Memory B cell (primary cell): ENCODE measurements at places on chromosomes 12 and 14.

- DNase-seq, result no peak
These were observed 197.2 kb upstream of the TMPO start for GRCh38 chr12:98317939-98318899.

GRCh38 chr14:58947156-58947555 lies 241.3 kb upstream of the DAAM1 start:
- no peak for DNase-seq

- DNase-seq, result no peak
These were observed 130.2 kb upstream of the PKP2 start for GRCh38 chr12:33026791-33027190.

GRCh38 chr14:32480337-32480736 lies 151.2 kb downstream of the AKAP6 start:
- no peak for DNase-seq

DNA sequence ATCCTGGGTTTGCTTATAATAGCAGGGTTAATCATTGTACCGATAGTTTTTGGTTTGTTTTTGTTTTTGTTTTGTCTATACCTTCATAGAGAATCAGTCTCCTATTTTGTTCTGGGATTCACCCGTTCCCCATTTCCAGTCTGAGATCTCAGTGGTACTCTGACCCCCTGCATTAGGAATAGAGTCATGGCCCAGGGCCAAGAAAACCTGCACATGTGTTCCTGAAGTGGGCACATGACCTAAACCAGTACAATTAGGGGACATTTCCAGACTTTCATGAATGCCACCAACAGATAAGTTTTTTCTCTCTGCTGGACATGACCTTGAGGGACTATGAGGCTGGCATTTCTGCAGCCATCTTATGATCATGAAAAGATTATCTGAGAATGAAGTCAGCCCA lies 52.5 kb downstream of the MRPL42 start:
- no peak for DNase-seq

DNA sequence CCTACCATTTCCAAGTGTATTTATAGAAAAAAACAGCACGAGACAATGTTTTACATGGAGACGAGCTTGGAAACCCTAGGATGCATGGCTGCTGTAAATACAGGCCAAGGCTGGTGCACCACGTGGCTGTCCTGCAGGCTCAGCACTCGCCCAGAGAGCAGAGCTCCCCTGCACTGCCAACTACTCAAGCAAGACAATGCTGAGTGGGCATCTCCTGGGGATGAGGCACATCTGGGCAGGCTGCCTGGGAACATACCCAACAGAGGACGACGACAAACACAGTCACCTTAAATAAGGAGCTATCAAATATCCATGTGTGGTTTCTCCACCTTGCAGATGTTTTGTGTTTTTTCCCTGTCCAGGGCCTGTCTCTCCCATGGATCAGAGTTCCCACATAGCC lies 128.3 kb upstream of the PRMT8 start:
- DNase-seq, result no peak

DNA sequence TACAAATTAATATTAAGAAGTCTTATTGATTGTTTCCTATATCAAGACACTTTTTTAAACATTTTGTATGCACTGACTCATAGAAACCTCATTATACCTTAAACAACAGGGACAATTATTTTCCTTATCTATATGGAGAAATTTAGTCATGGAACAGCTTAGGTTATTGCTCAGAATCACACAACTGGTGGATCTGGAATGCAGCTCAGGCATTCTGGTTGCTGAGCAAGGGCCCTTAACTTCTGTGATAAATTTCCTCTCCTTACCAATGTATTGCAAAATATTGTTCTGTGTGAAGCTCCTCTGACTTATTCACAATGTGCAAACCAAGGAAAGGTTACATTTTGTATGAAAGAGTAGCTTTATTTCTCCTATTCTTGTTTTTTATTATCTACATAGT lies 817.8 kb downstream of the LRFN5 start:
- no peak for DNase-seq

DNA sequence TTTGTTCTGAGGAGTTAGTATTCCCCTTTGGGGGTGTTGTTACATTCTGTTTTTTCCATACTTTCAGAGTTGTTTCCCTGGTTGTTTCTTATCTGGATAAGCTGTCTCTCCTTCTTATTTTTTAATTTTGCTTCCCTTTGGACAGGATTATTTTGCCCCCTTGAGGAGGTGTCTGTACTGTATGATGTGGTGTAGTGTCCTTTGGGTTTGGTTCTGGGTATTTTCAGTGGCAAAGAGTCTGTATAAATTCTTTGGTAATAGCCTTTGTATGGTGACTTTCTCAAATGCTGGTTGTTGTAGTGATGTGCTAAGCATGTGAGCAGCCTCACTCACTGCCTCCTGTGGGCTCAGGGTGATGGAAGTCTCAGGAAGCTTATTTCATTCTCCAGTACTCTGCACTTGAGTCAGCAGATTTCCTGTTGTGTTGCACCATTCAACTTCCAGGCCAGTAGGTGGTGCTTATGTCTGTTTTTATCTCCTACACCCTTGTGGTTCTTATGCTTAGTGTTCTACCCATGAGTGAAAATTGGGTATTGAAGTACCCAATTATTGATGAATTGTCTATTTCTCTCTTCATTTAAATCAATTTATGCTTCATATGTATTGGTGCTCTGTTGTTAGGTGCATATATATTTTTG lies 103.3 kb upstream of the PMCH start:
- DNase-seq, result no peak

DNA sequence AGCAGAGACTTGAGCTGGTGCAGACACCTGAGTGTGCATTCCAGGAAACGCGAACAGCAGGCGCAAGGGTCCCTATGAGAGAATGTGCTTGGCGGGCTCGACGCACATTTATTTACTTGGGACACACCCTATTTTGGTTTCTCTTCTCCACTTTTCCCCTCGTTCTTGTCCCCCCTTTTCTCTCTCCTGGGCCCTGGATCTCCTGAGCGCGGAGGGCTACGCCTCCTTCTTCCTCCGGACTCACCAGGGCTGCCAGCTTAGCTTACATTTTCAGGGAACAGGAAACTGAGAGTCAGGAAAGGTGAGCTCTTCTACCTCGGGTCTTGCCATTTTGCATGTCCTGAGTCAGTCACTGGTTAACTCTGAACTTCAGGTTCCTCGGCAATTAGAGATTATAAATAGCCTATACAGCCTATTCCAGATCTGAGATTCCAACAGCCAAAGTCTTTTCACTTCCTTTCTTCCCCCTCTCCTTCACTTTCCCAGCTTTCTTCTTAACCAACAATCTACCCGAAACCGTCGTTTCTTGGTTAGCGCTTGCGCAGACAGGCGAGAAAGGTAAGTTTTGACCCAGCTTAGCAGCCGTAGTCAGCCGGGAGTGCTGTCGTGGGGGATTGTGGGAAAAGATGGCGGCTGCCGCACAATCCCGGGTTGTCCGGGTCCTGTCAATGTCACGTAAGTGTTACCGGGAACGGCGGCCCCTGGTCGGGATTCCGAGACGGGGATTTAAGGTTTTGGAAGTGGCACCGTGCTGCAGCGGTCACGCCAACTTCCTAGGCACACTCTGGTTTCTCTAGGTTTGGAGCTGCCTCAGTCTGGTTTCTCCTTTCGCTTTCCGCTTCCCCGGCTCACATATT lies at the start of the genes AKAP3 and NDUFA9:
TSS of gene AKAP3 (minus strand) at position 551 of the 857 bp plus-strand sequence. CDS start 10,855 bp downstream, outside the sequence.
TSS of gene NDUFA9 (plus strand) at position 614 of the 857 bp plus-strand sequence. CDS start at position 627, 13 bp downstream.
- DNase-seq, result peak; percentile 72

DNA sequence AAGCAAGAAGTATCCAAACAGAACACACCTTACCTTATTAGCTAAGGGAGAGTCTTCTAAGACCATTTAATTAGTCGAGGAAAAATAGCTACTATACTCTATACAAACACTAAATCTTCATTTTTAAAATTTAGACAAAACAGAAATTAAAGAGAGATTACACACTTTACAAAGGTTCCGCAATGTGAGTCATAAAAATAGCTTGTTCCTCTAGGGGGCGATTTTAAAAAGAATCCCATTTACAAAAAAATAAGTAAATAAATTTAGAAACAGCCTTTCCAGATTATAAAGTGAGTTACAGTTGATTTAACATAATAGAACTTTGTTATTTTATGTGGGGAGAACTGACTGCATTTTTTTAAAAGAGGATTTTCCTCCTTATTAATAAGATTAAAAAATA lies 201.6 kb downstream of the PAX9 start:
- no peak for DNase-seq

DNA sequence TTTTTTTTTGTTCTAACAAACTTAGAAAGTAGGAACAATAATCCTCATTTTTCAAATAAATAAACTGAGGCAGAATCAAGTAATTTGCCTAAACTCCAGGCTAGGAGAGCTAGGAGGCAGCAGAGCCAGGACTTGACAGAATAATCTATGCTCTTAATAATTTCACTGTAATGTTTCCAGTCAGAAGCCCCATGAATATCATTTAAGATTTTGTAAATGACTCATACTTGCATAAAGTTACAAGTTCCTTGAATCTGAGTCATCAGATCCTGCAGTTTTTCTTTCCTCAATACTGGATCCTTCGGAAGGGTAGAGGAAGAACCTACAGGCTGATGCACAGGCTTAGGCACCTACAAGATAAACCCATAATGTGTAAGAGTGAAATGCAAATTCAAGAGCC lies 29.0 kb downstream of the CAPRIN2 start:
- DNase-seq, result no peak

GRCh38 chr14:93965287-93965821 lies 11.0 kb downstream of the ASB2 start:
- DNase-seq, result no peak

GRCh38 chr12:131137009-131137835 lies 183.5 kb downstream of the ADGRD1 start:
- no peak for DNase-seq

DNA sequence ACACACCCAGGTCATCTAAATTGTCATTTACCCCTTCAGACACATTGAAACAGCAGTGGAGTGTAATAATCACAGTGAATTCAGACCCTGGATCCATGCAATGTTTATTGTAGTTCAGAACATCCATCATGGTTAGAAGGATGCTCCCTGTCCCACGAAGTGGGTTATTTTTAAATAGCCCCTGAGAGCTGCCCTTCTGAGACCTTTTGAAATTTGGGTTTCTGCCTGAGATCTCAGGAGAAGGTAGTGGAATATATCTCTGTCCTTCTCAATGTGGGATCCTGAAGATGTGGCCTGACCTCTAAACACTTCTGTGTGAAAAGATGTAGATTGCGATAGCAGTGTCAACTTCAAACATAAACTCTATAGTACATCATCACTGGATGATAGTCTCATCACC lies 1080.6 kb downstream of the TMEM121 start:
- no peak for DNase-seq

GRCh38 chr12:93245543-93245942 lies 132.2 kb upstream of the NUDT4 start:
- peak; percentile 37 for DNase-seq
